ENCODE measurements at places on chromosomes 1 and 21.

- H3K27me3 ChIP-seq: no peaks in the 10 kb centered on the region
- no peak overlapping the region for H3K27ac ChIP-seq
- no peak for DNase-seq
Measured at GRCh38 chr1:34478515-34479076, 276.3 kb upstream of the GJB5 start.

- H3K27ac ChIP-seq: no peak overlapping the region
- H3K27me3 ChIP-seq: no peaks in the 10 kb centered on the region
- DNase-seq: no peak
- no peaks in the 10 kb centered on the region for H3K4me1 ChIP-seq
- H3K36me3 ChIP-seq: no peaks in the 10 kb centered on the region
Measured at GRCh38 chr21:15667819-15668218, 62.0 kb upstream of the USP25 start.

DNA sequence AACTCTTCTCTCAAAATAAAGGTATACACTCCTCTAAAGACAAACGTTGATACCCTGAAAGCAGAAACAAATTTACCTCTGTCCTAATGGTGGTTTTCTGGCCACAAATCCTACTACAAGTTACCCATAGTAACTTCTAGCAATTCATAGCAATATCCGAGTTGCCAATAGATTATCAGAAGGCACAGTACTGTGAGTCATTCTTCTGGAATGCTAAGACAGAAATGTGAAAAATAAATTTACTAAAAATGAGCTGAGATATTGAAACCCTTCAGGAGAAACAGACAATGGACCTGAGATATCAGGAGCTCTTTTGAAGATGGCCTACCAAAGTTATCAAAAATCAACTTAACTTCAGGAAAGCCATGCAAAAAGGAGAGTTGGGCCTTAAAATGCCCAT lies 715.0 kb upstream of the ADAMTS5 start:
- DNase-seq: no peak
- H3K27ac ChIP-seq: no peak overlapping the region
- no peak overlapping the region for H3K4me3 ChIP-seq
- H3K36me3 ChIP-seq: no peaks in the 10 kb centered on the region
- H3K4me1 ChIP-seq: no peaks in the 10 kb centered on the region

DNA sequence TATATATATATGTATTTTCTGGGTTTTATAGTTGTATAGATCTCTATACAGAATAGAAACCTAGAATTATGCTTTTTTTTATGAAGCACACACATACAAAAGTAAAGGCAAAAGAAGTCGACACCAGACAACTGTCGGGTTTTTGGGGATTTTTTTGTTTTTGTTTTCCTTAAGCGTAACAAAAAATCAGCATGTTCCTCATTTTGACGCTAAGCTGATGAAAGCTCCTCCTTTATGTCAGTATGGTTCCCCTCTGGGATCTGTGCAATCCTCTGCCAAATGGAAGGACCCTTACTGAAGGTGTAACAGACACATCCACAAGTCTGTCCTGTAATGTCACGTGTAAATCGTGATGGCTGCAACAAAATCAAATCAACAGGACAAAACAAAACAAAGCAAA lies 226.2 kb downstream of the RHOU start:
- peaks cover 4% of the 10 kb centered on the region for H3K4me1 ChIP-seq
- no peaks in the 10 kb centered on the region for H3K27me3 ChIP-seq
- H3K27ac ChIP-seq: no peak overlapping the region
- DNase-seq: no peak
- H3K4me3 ChIP-seq: no peak overlapping the region

DNA sequence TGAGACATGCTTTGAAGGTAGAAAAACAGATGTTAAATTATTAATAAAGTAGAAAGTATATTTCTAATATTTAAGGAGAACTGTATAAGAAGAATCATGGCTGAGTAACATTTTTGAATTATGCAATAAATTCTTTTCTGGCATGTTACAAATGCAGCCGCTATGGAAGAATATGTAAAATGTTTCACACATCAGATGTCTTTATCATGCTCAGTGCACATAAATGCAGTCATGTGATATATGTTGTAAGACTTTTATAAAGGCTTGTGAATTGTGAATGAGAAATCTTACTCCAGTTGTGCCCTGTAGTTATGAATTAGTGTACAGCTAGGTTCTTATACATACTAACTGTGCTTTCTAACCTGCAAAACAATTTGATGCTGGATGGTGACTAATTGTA lies 53.5 kb downstream of the LRRC8B start:
- H3K27me3 ChIP-seq: no peaks in the 10 kb centered on the region
- DNase-seq: no peak
- H3K4me1 ChIP-seq: no peaks in the 10 kb centered on the region
- H3K4me3 ChIP-seq: no peak overlapping the region
- no peak overlapping the region for H3K27ac ChIP-seq

All from H1 (cell line).